Fibroblast of skin of back (primary cell): ENCODE measurements at places on chromosomes 5 and 9.

DNA sequence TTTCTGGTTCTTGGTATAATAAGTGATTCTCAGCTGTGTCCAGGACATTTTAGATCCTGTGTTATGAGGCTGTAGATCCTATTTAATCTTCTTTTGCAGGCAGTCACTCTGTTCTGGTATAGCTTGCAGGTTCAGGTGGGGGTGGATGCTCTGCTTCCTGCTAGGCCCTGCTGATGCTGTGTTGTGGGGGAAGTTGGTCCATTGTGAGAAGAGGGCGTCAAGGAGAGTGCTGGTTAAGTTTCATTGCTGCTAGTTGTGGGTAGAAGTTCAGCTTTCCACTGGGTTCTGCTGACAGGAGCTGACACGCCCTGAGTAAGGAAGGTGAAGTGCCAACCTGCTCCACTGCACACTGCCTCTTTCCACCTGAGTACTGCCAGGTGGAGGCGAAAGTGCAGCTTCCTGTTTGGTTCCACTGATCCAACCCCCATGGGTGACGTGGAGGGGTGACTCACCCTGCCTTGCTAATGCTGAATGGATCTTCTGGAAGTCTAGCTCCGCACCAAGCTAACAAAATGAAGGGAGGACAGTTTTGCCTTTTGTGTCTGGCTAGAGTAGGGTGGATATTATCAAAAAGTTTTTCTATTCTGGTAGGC is 16.3 kb downstream of the NMRK1 start:
- DNase-seq: no peak

GRCh38 chr9:71465392-71465791 is 302.9 kb downstream of the CEMIP2 start:
- no peak for DNase-seq

- peak; percentile 80 for DNase-seq
Observed at GRCh38 chr5:110377361-110377760, 349.1 kb downstream of the TMEM232 start.

GRCh38 chr9:132054024-132054423 is 25.6 kb downstream of the MED27 start:
- DNase-seq: no peak

DNA sequence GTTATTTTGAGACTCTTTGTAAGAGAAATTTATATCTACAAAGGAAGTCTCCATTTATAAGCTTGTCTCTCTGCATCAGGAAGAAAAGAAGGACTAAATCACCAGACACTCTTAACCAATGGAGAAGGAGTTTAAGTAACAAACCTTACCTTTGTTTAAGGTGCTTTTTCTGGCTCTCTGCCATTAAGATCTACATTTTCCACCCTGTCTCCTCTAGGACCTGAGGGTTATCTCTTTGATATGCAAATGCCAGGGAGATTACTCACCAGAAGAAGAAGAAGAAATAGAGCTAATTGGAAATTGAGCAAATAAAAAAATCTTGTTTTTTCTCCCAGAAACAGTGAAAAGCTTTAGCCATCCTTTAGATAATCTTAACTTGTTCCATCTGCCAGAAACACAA is 60.9 kb downstream of the CDKN2A start:
- no peak for DNase-seq

DNA sequence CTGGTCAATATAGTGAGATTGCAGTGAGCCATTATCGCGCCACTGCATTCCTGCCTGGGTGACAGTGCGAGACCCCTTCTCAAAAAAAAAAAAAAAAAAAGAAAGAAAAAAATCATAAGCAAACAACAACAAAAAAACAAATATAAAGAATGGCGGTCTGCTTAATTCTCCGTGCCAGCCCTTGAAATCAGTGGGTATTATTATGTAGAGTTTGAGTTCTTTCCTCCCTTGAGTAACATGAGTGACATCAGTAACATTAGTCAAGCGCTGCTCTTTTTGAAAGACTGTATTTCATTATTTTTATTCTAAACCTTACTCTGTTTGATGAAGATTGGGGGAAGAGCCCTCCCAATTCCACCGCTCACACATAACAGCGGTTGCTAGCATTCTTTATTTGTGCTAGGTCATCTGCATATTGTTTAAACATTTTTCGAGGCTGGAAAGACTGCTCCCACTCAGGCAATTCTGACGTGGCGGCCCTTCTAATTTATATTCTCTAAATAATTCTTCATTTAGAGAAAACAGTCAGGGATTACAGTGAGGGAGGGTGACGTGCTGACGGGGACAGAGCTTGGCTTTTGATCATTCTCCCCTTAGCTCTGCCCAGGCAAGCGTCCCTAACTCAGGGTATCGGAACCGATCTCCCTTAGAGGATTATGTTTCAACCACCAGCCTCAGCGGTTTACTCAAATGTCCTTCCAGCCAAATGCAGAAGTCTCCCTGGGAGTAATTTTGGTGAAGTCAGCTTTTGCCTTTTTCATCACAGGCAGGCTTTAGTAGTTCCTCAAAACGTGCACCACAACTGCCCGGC is 860 bp upstream of the MARCHF6 start:
- DNase-seq: peak; percentile 38

GRCh38 chr9:123063177-123063598 is 29.7 kb downstream of the GPR21 start:
- DNase-seq: peak; percentile 89

- no peak for DNase-seq
Observed at GRCh38 chr9:125293134-125293533, 31.5 kb downstream of the GAPVD1 start.

DNA sequence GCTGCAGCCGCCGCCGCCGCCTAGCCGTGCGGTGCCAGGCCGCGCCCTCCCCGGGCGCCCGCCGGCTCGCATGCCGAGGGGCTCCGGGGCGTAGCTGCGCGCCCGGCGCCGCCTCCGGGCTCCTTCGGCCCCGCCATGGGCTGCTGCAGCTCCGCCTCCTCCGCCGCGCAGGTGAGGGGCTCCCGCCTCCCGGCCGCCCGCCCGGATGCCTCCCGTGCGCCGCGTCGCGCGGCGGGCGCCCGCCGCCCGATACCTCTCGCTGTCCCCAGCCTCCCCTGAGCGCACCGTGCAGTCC is 230 bp downstream of the SLC44A1 start:
- no peak for DNase-seq

- no peak for DNase-seq
Observed at GRCh38 chr5:452978-453710, 10.2 kb downstream of the EXOC3 start.

DNA sequence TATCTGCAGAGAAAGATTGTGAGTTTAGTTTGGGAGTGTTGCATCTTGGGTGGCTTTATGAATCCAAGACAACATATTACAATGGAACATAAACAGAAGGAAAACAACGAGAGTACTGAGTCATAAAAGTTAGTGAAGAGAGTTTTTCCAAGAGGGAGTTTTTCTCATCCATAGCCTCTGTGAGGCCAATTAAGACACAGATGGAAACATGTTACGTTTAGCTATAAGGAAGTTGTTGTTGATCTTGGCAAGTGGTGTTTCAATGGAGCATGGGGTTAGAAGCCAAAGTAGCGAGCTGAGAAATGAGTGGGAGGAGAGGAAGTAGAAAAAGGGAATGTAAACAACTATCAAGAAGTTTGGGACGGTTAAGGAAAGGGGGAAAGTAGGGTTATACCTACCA is 53.3 kb upstream of the SPATA31D4 start:
- DNase-seq: peak; percentile 68

GRCh38 chr5:118095115-118095514 is 893.2 kb downstream of the DTWD2 start:
- no peak for DNase-seq

DNA sequence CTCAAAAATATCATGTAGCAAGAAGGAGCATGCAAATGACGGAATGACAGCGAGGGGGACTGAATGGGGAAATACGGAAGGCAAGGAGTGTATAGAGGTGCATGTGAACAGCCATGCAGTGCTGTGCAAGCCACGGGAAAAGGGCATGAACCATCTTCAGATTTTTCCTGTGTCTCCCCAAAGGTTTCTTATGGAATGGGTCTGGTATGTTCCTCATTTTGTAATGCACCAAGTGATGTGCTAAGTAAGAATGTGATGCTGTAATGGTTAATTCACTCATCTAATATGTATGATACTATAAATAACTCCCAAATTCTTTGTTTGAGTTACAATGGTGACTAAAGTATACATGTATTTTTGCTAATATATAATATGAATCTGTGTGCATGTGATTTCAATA is 99.0 kb upstream of the DAB2 start:
- peak; percentile 93 for DNase-seq

DNA sequence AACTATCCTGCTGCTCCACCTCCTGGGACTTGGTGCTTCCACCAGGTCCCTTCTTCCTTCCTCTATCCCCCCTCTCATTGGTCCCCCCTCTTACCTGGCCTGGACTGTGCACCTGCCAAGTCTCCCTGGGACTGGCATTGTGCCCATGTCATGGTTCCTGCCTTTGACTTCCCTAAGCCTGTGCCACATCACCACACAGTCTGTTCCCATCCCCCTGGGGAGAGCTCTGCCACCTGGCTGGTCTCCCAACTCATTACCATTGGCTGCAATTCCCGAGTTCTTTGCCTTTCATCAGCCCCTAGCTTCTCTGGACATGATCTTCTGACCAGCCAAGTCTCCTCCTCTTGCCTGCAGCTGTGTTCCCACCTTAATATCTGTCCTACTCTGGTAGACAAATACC is 180.3 kb downstream of the SREK1 start:
- DNase-seq: no peak

DNA sequence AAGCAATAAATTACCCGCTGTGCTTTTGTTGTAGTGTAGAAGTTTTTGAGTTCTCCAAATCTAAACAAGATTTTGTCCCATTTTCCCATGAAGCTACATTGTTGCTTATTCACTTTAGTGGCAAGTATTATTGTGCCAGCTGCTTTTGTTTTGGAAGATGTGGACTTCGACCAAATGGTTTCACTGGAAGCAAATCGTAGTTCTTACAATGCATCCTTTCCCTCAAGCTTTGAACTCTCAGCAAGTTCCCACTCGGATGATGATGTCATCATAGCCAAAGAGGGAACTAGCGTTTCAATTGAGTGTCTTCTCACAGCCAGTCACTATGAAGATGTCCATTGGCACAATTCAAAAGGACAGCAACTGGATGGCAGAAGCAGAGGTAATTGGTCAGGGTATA is 10.9 kb downstream of the MFAP3 start:
- no peak for DNase-seq

DNA sequence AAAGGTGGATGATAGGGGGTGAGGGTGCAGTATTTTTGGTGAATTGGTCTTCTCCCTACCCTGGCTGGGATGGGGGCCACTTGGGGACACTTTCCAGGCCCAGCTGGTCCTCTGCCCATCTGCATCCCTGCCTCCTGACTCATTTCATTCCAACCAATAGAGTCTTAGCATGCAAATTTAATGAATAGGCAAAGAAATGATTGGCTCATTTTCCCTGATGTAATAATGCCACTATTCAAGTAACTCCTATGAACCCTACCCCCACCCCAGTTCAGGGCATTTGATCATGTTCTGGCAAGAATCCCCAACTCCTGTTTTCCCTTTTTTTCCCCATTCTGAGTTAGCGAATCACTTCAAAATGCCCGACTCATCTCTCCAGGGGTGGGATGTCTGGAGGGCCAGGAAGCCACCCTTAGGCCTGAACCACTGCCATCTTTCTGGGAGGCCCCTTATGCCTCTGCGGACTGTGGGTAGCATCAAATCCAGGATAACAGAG is 56.7 kb downstream of the PCDH1 start:
- peak; percentile 96 for DNase-seq

- DNase-seq: no peak
Observed at GRCh38 chr5:80438739-80439138, 30.9 kb downstream of the ZFYVE16 start.

DNA sequence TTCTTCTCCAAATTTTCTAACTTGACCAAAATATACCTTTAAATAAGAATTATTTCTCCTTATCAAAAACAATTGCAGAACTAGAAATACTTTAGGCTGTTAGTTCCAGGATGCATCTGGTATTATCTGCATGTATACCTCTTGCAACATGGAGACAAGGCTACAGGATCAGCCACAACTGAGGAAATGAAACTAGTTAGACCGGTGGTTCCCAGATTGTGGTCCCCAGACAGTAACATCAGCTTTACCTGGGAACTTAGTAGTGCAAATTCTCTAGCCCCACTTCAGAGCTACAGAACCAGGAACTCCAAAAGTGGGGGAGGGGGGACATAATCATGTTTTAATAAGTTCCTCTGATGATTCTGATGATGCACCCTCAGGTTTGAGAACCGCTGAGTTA is 61.6 kb upstream of the C9orf72 start:
- no peak for DNase-seq

GRCh38 chr5:162573758-162574157 is 506.2 kb downstream of the GABRG2 start:
- DNase-seq: no peak

DNA sequence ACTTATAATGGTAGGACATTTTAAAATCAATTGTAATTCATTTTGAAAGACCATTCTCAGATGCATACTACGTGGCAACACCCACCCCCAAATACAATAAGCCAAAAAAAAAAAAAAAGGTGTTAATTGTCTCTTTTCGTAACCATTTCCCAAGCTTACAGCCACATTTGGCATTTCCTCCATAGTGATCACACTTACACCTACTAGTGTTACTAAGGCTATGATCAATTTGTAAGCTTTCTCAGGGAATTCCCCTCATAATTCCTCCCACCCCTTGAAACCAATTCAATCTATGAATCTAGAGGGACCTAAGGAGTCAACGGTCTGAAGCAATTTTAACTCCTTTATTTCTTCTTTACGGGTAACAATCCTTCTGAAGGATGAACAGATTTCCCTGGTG is 40.1 kb downstream of the NR2F1 start:
- DNase-seq: no peak

GRCh38 chr5:124866355-124867136 is 120.1 kb upstream of the ZNF608 start:
- DNase-seq: peak; percentile 71

GRCh38 chr5:50301756-50302155 is 139.3 kb downstream of the EMB start:
- no peak for DNase-seq

- peak; percentile 5 for DNase-seq
Observed at GRCh38 chr9:37639109-37639762, 11.5 kb upstream of the FRMPD1 start.

- DNase-seq: peak; percentile 17
Observed at GRCh38 chr9:91301161-91301560, 60.6 kb downstream of the AUH start.

DNA sequence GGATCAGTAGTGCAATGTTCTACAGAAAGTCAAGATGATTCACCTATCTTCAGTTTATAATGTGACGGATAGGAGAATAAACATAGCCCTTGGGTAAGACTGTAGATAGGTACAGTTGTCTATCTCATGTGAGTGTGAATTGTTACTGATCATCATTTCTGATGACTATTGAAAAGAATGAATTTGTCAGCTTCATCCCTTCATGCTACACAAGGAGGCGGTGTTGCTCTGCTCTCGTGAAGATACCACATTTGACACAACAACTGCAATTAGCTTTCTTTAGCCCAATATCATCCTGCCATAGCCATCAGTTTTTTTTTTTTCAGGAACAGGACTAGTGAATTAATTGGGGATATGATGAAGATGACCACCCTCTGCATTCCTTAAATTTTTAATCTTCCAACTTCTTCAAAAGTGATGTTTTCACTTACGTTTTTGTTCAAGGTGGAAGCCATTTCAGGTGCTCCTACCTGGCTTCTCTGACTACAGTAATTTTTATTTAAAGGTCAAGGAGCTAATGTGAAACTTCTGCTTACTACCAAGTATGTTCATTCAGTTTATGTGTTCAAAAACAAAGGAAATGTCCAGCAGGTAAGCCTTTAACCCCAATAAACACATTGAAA is 152.9 kb upstream of the MOCS2 start:
- peak; percentile 58 for DNase-seq

GRCh38 chr5:58452566-58453258 is 7.2 kb downstream of the PLK2 start:
- DNase-seq: no peak
